Stimulated activated CD4-positive, alpha-beta T cell treated with anti-CD3 and anti-CD28 coated beads, TNF-alpha, amount 100 ng/mL, for 1 hour (primary cell): ENCODE measurements at places on chromosomes 2 and 18.

GRCh38 chr2:153228904-153229303, 249.7 kb downstream of the RPRM start:
- DNase-seq = no peak

DNA sequence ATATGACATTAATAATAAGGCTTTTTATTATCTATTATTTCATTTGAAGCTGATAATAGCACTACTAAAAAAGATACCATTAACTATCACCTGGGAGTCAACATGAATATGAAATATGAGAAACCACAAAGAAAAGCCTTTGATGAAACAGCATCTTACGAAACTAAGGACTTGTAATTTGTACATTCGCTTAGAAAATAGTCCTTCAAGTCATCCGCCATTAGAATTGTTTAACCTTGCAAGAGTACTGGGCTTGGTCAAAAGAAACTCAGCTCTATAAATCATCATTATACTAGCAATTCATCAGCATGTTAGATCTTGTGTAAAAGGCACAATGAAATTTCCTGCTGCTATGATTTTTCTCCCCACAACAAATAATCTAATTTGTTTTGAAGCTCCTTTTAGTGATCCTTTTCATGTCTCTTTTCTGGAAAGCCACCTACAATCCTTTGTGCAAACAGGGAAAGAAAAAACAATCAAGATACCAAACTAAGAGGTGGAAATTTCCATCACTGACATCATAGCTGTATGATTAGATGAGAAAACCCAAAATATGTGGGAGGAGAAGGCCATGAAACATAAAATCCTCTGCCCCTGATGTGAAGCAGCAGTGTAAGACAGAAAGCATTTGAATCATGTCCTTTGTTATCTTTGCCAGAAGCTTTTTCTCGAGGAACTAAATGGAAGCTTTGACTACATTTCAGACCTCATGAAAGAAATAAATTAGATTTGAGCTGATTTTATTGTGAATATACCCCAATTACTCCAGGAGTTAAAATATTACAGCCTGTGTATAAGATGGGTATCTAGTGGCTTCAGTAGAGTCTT, 31.2 kb downstream of the SCN9A start:
- no peak for DNase-seq

DNA sequence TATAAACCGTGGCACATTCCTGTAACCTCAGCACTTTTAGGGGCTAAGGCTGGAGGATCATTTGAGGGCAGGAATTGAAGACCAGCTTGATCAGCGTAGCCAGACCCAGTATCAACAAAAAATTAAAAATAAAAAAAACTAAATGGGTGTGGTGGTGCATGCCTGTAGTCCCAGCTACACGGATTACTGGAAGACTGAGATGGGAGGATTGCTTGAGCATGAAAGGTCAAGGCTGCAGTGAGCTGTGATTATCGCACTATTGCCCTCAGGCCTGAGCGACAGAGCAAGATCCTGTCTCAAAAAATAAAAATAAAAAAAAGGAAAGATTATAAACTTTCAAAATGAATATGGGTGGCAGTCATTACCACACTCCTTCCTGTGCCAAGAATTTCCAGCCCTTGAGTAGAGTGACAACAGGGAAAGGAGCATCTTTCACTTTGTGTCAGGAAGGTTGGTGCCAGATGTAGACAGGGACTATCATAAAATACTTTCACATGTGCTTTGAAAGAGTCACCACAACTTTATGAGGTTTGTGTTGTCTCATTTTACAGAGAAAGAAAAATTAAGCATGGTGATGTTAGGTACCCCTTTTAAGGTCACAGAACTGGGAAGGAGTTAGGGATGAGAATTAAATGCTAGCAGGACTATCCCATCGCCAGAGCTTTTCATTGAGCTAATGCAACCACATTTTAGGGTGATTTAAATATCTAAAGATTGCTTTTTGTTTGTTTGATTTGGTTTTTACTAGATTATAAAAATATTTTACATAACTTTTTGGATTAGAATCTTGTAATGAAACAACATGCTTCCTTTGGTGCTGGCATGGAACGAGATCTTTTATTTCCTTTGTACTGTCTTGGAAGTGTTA, 1617.4 kb upstream of the ACVR2A start:
- DNase-seq = no peak

DNA sequence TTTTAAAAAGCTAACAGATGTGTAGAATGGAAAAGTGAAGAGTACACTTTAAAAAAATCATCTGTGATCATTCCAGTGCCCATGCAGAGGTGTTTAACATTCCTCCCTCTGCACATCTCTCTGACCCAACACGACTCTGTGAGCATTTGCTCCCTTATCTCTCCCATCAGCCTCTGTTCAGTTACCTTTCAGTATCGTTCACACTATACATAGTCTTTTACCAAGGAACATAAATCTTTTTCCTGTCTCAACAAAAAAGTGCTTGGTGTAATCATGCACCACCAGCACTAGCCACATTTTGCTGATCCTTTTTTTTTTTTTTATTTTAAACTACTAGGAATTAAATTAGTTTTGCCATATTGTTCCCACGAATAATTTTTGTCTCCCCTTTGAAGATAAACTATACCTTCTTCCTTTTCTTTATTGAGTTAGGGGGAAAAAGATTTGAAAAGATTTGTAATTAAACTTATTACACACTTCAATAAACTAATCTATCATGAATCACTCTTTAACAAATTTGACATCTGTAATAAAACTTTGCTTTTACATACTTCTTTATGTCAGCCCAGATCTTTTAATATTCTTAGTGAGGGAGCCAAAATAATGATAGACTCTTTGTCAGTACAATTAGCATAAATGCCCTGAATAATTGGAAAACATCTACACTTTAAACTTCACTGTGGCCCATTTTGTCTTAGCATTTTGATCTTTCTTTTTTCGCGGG, 489.8 kb upstream of the FANCL start:
- DNase-seq = no peak

- no peak for DNase-seq
Observed at GRCh38 chr2:30721668-30722647, 85.3 kb downstream of the CAPN13 start.

GRCh38 chr2:27572439-27572838, 10.4 kb upstream of the ZNF512 start:
- DNase-seq = no peak

DNA sequence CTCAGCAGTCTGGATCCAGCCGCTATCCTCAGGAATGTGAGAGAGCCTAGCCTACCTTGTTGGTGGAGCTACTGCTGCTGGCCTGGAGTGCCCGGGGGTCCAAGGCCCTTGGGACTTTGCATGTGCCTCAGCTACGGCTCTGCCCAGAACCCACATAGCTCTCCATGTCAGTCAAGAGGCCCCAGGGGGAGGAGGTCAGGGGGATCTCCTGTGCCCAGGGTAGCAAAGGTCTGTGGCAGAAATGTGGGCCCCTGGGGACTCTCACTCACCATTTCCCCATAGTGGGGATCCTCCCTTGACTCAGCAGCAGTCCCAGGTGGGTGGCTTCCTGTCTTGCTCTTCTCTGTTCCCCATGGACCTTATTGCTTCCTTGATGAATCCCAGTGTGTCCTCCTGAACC, 342.7 kb upstream of the CHAC2 start:
- no peak for DNase-seq

DNA sequence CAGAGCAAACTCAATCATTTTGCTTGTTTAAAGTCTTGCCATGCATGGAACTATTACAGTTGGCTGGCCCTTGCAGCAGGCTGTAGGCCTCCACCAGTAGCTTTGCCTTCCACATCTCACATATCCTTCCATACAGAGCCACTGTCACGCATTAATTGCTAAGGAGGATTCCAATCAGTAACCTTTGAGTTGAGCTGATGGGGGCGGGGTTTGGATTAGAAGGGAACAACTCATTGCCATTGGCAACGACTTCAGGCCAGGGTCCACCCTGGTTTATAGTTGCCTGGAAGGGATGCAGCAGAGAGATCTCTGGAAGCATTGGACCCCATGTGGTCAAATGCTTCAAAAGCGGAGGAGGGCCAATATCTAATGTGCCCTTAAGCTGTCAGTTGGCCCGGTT, 63.3 kb upstream of the TTC39C start:
- DNase-seq = no peak

DNA sequence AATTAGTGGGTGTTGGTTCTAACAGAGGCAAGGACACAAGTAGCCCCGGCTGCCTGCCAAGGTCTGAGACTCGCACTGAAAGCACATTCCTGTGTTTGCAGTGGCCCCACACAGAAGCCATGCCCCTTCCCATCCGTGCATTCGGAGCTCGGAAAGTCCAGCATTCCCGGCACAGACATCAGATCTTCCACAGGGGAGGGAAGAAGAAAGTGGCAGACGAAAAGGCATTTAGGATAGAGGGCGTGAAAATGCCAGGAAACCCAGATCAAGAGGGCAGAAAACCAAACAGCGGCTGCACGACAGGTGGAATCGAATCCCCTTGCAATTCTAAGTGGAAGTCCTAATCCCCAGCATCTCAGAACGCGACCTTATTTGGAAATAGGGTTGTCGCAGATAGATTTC, 105.5 kb upstream of the ASB18 start:
- DNase-seq = no peak

GRCh38 chr2:199982126-199982843, 26.9 kb downstream of the MAIP1 start:
- DNase-seq = no peak
